Stomach (tissue), 19 donors: ENCODE measurements at places on chromosomes 7 and 10.

- no peak overlapping the region for H3K4me3 ChIP-seq
- DNase-seq, result no peak
- H3K27ac ChIP-seq, result no peak overlapping the region
- no peaks in the 10 kb centered on the region for H3K36me3 ChIP-seq
- H3K27me3 ChIP-seq, result no peaks in the 10 kb centered on the region
These were observed 2.9 kb downstream of the LAT2 start for GRCh38 chr7:74212661-74213060.

DNA sequence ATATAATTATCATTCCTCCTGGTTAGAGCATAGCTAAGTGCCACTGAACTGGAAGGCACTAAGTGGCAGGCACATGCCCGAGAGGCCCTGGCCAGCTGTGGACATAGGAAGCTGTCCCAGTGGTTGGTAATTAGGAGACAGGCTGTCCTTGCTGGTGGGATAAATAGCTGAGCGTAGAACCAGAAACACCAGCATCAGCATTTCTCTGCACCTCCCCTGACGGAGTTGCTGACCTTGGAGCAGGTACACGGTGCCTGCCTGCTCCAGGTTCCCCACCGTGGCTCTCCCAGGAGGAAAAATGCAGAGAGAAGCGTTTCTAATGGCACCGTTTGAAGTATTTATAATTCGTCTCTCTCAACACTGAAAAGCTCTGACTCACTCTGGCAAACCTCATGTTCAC, 5.6 kb upstream of the ABLIM1 start:
- DNase-seq, result no peak
- no peak overlapping the region for H3K4me3 ChIP-seq
- no peaks in the 10 kb centered on the region for H3K36me3 ChIP-seq
- H3K4me1 ChIP-seq, result peaks cover 18% of the 10 kb centered on the region

DNA sequence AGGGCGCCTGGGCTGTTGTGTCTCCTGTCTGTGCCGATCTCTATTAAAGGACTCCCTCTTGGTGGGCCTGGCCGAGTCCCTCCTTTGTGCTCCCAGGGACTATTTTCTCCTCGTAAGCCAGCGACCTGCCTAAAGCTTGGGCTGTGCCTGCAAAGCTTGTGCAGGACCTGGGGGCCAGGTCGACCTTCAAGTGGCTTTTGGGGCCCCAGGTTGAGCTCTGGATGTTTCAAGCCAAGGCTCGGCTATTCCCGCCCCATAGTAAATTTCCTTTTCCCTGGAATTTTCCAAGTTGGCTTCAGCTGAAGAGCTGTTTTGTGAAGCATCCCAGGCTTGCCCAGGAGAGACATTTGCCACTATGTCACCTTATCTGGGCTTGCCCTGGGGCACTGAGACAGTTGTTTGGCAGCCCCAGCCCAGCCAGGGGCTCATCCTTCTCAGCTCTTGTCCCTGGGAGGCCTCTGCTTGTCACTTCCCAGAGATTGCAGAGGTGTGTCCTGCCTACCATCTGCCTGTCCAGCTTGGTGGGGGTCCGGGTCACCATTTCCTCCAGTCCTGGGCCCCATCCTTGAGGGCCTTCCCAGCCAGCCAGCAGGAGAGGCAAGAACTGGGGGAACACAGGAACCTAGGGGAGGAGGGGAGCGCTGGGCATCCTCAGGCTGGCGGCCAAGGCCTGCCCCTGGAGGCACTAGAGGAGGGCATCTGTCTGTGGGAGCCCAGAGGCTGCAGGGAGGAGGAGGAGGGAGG, 20.2 kb downstream of the ZMIZ2 start:
- peak; percentile 41 for DNase-seq
- H3K27me3 ChIP-seq, result no peaks in the 10 kb centered on the region
- peaks cover 37% of the 10 kb centered on the region for H3K36me3 ChIP-seq

- no peaks in the 10 kb centered on the region for H3K27me3 ChIP-seq
- no peaks in the 10 kb centered on the region for H3K4me1 ChIP-seq
- DNase-seq, result no peak
- no peak overlapping the region for H3K4me3 ChIP-seq
- H3K27ac ChIP-seq, result no peak overlapping the region
These were observed 1077.3 kb downstream of the SORCS3 start for GRCh38 chr10:105718207-105718995.

DNA sequence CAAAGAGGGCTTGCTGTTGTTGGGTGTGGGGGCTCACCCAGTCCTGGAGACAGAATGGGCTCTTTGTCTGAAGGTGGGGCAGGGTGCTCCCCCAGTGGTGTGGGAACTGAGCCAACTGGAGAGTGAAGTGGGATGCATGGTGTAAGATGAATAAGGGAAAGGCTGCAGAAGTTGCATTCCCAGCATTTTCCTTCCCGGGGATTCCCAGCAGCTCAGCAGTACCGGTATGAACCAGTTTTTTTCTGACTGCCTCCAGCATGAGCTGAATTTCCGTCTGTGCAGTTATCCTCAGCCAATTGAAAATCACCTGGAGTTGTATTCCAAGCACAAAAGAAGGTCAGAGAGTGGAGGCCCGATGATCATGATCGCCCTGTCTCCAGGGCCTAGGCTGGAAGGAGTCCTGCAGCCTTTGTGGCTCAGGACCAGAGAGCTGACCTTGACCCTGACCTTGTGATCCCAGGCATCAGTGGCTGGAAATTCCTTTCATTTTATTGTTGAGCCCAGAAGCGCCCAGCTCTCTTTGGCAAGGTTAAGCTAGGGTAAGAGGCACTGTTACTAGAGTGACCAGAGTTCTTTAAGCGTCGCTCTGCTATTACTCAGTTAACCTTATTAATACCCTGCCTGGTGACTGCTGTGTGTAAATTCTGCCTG, 33.4 kb downstream of the OGDH start:
- no peaks in the 10 kb centered on the region for H3K27me3 ChIP-seq
- DNase-seq, result no peak
- no peak overlapping the region for H3K4me3 ChIP-seq
- H3K4me1 ChIP-seq, result peaks cover 58% of the 10 kb centered on the region
- no peaks in the 10 kb centered on the region for H3K36me3 ChIP-seq
